ENCODE measurements at places on chromosomes 1 and 21.

DNA sequence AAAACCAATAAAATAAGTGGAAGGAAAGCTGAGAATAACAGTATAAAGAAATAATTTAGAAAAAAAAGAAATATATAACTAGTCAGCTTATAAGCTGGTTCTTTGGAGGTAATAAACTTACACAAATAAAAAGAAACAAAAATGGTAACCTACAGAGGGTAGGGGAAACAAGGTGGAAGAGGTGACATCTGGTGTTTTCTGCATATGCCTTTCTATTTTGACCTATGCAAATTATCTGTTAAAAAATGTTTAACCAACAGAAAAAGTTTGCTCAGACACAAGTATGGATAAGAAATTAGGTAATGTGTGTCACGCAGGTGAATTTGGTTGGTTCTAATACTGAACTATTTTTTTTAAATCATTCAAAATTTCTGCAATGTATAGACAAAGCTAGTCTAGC lies 53.6 kb upstream of the DMRTA2 start:
- H3K4me1 ChIP-seq, result no peaks in the 10 kb centered on the region
- H3K27ac ChIP-seq, result no peak overlapping the region
- H3K36me3 ChIP-seq, result no peaks in the 10 kb centered on the region
- DNase-seq, result no peak
- H3K27me3 ChIP-seq, result no peaks in the 10 kb centered on the region

DNA sequence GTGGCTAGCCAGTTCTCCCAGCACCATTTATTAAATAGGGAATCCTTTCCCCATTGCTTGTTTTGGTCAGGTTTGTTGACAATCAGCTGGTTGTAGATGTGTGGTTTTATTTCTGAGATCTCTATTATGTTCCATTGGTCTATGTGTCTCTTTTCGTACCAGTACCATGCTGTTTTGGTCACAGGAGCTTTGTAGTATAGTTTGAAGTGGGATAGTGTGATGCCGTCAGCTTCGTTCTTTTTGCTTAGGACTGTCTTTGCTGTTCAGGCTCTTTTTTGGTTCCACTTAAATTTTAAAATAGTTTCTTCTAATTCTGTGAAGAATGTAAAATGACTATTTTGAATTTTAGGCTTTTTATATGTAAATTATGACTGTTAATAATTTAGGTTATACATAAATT lies 68.9 kb downstream of the WDR64 start:
- no peaks in the 10 kb centered on the region for H3K4me1 ChIP-seq
- H3K27ac ChIP-seq, result no peak overlapping the region
- H3K36me3 ChIP-seq, result no peaks in the 10 kb centered on the region
- H3K4me3 ChIP-seq, result no peak overlapping the region
- DNase-seq, result no peak

DNA sequence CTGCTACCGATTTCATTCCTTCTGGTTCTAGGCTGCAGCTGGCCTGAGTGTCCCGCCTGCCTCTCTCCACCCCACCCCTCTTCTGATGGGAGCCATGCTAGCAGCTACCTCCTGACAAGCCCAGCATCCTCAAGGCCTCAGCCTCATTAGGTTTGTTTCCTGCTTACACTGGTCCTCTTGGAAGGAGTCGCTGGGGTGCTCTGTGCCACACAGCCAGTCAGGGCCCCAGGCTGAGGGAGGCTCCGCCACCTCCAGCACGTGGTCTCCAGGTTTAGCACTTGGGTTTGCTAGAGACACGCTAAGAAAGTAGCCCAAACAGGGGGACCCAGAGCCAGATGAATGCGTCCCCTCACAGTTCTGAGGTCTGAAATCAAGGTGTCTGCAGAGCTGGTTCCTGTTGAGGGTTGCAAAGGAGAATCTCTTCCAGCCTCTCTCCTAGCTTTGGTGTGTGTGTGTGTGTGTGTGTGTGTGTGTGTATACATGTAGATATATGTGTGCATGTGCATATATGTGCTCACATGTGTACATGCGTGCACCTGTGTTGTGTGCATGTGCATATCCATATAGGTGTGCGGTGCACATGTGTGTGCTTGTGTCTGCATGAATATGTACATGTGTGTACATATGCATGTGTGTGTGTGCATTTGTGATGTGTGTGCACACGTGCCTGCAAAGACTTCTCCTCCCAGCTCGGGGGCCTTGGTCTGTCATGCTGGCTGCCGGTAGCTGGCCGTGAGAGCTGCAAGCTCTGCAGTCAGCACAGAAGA lies 301.1 kb upstream of the AJAP1 start:
- H3K36me3 ChIP-seq, result no peaks in the 10 kb centered on the region
- no peak for DNase-seq
- H3K27me3 ChIP-seq, result peaks cover 77% of the 10 kb centered on the region

GRCh38 chr1:110120960-110121561 lies 8.8 kb downstream of the UBL4B start:
- no peak overlapping the region for H3K4me3 ChIP-seq
- DNase-seq, result no peak
- no peaks in the 10 kb centered on the region for H3K36me3 ChIP-seq

DNA sequence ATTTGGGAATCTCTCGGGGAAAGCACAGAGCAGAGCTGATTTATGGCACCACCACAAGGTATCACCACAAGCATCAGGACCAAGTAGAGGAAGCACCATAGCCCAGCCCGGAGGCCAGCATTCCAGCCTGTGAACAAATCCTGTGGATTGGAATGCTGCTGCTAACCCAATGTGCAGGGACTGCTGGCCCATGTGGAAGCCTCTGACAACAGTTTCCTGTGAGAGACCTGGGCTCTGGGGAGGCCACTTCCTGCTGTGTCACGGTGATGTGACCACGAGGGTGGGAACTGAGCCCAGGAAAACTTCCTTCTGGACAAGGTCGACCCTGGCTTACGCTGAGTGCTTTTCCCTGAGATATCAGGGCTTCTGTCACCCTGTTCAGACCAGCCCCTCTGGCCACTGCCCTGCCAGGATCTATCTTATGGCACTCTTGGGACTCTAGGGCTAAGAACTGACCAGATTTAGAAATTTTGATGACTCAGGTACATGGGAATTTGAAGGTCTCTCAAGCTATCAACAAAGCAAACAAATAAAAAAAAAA lies 88.3 kb upstream of the NGF start:
- H3K27ac ChIP-seq, result no peak overlapping the region
- H3K36me3 ChIP-seq, result no peaks in the 10 kb centered on the region
- no peaks in the 10 kb centered on the region for H3K27me3 ChIP-seq
- H3K4me1 ChIP-seq, result no peaks in the 10 kb centered on the region
- no peak overlapping the region for H3K4me3 ChIP-seq
- no peak for DNase-seq

DNA sequence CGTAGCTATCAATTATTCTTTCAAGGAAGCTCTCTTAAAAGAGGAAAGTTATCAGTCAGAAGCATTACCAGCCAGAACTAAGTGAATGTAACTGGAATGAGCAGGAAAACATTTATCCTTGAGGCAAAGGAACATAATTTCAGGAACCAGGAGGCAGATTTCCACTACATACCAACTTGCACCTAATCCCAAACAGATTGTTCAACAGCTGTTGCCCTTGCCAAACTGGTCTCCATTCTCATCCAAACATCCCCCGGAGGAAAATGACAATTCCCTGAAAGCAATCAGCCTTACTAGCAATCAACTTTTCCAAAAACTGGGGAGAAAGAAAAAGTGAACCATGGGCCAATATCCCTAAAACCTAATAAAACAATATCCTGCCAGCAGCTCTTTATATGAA lies 35.0 kb downstream of the ENAH start:
- H3K27ac ChIP-seq, result no peak overlapping the region
- H3K36me3 ChIP-seq, result no peaks in the 10 kb centered on the region
- no peaks in the 10 kb centered on the region for H3K27me3 ChIP-seq
- no peaks in the 10 kb centered on the region for H3K4me1 ChIP-seq
- no peak overlapping the region for H3K4me3 ChIP-seq

All from MM.1S (cell line).